Activated T-helper 9 cell treated with anti-CD3 and anti-CD28 coated beads, Interleukin-2, amount 50 U/mL, for 16 hours (primary cell): ENCODE measurements at places on chromosomes 2 and 18.
A peak's percentile ranks its signal among the peaks of the same experiment; 100 is the strongest.

GRCh38 chr2:67896076-67896475, 166.7 kb downstream of the C1D start:
- DNase-seq, result no peak

- DNase-seq, result no peak
These were observed 311.5 kb upstream of the MGAT5 start for GRCh38 chr2:133942398-133942797.

GRCh38 chr2:176638167-176639015, 369.1 kb downstream of the MTX2 start:
- DNase-seq, result peak; percentile 33

DNA sequence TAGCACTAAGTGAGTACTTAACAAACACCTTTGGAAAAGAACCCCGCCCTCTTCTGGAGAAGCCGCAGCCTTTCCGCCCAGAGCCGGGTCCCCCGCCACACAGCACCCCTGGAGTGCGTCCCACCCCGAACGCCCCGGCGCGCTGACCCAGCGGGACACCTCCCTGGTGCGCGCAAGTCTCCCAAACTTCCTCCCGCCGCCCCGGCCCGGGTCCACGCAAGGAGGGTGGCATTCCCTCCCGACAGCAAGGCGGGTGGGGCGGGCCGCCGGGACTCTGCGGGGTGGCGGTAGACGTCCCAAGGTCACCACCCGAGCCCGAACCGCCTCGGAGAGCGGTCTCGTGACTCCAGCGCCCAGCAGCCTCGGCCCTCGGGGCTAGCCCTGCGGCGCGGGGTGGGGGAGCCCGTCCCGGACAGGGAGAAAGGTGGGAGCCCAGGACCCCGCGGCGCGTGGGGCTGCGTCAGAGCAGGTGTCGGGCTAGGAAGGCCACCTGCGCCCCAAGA, 598 bp downstream of the CCDC93 start:
- peak; percentile 7 for DNase-seq

DNA sequence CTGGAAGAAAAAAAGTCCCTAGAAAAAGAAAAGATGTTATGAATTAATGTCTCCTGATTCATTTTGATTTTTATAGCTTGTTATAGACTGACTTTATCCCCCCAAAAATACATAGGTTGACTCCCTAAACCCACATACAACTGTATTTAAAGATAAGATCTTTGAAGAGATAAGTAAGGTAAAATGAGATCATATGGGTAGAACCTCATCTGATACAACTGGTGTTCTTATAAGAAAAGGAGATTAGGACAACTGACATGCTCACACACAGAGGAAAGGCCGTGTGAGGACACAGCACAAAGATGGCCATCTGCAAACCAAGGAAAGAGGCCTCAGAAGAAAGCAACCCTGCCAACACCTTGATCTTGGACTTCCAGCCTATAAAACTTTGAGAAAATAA, 117.5 kb downstream of the CD226 start:
- no peak for DNase-seq

GRCh38 chr2:46269001-46269400, 28.2 kb upstream of the EPAS1 start:
- no peak for DNase-seq

DNA sequence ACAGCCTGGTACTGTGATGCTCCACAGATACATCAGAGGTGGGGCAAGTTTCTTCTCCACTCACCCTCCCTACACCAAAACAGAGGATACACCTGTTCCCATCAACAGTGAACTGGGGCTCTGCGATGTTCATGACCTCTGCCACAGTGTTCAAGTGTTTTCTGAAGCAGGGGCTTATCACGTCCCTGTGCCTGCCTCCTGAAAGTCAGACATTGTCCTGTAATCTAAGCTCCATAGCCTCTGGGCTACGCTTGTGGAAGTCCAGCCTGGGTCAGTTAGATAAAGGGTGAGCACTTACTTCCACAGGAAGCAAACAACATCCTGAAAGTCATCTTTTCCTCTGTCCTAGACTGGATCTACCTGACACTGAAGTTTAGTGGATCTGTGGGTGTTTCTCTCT, 20.2 kb upstream of the MRO start:
- no peak for DNase-seq

- DNase-seq, result no peak
These were observed 137.4 kb downstream of the SMAD7 start for GRCh38 chr18:48813321-48813720.

DNA sequence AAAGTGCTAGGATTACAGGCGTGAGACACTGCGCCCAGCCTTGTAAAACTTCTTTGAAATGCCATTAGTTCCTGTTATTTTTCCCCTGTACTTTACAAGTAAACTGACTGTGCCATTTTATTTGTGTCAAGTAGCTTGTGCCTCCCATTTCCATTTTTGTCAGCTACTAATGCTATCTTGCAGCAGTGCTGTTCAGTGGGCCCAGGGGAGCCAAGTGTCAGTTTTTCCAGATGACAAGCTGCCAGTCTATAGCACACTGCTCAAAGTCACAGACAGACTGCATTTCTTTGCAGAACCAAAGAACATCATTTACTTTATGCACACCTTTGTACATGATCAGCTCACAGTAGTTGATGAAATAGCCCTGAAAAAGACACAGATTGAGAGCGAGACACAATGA, 901.3 kb upstream of the CDH2 start:
- no peak for DNase-seq

- DNase-seq, result no peak
These were observed 1.0 kb upstream of the PPP1CB start for GRCh38 chr2:28750316-28751251.

DNA sequence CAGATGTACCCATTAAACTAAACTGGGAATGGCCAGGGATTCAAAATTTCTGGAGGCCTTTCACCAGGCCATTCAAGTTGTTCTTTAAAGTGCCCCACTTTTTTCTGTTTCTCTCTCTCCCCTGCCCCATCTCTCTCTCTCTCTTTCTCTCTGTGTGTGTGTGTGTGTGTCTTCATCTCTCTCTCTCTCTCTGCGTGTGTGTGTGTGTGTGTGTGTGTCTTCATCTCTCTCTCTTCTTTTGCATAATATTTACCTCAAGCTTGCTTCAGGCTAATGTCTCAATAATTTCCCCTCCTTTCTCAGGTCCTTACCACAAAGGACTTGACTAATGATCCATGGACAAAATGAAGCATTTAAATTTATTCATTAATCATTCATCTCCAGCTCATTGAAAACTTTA, 164.2 kb upstream of the KLHL14 start:
- no peak for DNase-seq

GRCh38 chr18:62729487-62730386, 14.4 kb downstream of the PHLPP1 start:
- DNase-seq, result no peak

DNA sequence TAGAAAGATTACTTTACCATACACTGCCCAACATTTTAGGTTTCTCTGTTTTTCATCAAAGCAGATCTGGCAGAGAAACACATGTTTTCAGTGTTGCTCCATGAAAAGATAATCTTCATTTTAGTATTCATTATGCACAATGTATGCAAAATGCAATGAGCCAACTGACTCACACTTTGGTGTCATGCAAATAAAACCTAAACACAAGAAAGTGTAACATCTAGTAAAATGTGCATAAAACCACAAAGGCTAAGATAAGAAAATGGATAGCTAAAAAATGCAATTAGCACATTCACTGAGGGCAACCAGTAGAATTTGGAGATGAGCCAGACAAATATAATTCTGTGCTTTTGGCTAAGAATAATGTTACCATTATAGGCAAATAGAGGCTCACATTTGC, 203.5 kb upstream of the UBE2E3 start:
- DNase-seq, result no peak
